ENCODE measurements at places on chromosomes 5 and 9.

GRCh38 chr9:124782661-124783574 lies 6.0 kb downstream of the OLFML2A start:
- DNase-seq, result no peak

DNA sequence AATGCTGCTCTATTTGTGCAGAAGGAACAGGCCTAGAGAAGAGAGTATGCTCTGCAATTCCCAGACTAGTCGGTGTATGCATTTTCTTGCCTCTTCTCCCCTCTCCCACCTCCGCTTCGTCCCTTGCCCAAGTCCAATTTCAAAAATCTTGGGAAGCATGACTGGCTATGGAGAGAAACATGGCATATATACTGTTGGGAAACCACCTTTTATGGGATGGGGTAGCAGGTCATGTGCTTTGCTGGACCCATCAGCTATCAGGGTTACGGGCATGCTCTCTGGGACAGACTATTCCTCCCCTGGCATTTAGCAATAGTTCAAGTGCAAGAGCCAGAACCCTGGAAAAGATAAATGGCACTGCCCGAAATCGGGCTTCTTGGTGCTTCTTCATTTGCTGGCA lies 12.0 kb downstream of the ISL1 start:
- DNase-seq, result no peak

DNA sequence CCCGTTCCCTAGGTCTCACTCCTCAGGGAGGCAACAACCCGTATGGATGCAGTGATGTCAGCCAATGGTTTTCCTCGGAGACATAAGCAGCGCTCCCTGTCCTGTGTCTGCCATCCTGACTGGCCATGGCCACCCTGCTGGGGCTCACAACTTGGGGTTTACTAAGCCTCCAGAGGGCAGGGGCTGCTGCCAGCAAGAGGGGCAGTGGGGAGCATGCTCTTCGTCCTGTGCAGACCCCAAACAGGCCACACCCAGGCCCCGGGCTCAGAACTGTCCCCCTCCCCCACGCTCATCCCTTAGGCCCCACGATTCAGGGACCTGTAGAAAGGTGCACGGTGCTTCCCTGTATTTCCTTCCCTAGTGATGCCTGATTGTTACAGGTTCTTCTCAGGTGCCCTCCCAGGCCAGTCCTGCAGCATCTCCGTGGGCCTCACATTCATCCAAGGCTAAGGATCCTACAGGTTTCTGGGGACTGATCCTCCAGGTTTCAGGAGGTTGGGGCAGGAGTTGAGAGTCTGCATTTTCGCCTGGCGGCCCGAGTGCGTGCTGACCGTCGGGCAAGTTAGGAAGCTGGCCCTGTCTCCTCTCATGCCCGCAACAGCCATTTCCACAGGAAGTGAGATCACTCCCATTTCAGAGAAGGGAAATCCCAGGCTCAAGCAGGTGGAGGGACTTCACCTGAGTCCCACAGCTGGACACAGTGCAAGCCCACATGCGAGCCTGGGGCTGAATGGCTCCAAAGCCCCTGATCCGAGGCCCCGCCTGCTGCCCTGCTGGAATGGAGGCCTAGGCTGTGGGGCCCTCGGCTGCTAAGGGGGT lies 217.6 kb downstream of the ROR2 start:
- DNase-seq, result no peak

GRCh38 chr5:172059661-172060100 lies 53.2 kb upstream of the FBXW11 start:
- DNase-seq, result peak; percentile 46

GRCh38 chr5:57032151-57032551 lies 80.2 kb upstream of the MIER3 start:
- DNase-seq, result no peak

GRCh38 chr9:90053027-90053426 lies 448.2 kb downstream of the GADD45G start:
- no peak for DNase-seq

DNA sequence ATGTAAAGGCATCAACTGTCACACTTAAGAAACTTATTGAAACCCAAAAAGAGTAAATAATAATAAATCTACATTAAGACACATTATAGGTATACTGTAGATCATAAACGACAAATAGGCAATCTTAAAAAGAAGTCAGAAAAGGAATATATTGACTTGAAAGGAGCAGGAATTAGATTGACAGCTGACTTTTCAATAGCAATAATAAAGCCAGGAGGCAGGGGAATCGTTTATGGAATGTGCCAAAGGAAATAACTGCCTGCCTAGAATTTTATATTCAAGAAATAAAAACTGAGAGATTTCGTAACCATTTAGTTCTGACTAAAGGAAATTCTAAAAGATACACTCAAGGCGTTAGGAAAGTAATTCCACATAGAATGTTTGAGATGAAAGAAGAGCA lies 21.7 kb upstream of the ACSL6 start:
- DNase-seq, result no peak

- DNase-seq, result no peak
Measured at GRCh38 chr5:79809743-79810142, 120.1 kb downstream of the CMYA5 start.

GRCh38 chr9:137879566-137880150 lies 2.1 kb downstream of the CACNA1B start:
- no peak for DNase-seq

GRCh38 chr9:76751001-76751400 lies 13.2 kb upstream of the PCA3 start:
- peak; percentile 31 for DNase-seq

- no peak for DNase-seq
Measured at GRCh38 chr5:102231693-102232619, 64.1 kb downstream of the SLCO4C1 start.

DNA sequence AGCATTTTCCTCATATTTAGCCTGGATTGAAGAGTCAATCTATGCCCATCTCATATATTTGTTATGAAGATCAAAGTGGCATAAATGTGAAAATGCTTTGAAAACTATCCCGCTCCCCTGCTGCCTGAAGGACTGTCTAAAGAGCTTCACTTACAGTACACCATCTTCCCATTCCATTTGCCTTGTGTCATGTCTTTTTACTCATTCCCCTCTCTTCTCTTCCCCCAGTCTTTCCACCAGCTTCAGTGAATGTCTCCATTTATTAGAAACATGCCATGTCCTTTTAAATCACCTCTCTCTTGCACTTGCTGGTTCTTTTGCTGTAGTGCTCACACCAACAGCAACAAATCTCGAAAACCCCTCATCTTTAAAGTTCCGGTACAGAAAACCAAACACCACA lies 192.7 kb upstream of the SGCD start:
- no peak for DNase-seq

DNA sequence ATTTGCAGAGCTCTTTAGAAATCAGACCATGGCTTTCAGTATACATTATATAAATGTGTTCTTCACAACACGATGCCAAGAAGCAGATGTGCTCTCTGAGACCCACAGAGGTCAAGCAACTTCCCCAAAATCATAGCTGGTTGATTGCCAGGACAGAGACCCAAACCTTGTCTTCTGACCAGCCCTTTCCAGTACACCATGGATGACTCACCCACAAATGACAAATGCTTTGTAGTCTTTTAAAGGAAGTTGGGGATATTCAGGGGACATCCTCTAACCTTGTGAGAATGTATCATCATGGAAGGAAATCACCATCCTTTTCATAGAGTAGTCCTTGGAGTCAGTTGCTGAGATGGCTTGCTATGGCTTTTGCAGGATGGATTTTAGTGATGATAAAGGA lies 30.1 kb downstream of the ZNF462 start:
- no peak for DNase-seq

GRCh38 chr9:104882086-104882485 lies 45.9 kb downstream of the ABCA1 start:
- DNase-seq, result no peak

GRCh38 chr9:130905125-130905901 lies 8.7 kb upstream of the QRFP start:
- no peak for DNase-seq

DNA sequence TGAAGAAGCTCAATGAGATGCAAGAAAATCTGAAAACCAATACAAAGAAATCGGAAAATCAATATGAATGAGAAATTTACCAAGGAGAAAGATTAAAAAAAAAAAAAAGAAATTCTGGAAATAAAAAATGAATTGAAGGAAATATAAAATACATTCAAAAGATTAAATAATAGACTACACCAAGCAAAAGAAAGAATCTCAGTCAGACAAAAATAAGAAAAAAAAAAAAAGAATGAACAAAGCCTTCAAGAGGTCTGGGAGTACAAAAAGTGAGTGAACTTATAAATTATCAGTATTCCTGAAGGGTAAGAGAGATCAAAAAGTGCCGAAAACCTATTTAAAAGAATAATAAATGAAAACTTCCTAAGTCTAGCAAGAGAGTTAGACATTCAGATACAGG lies 14.9 kb downstream of the CPLANE1 start:
- no peak for DNase-seq

DNA sequence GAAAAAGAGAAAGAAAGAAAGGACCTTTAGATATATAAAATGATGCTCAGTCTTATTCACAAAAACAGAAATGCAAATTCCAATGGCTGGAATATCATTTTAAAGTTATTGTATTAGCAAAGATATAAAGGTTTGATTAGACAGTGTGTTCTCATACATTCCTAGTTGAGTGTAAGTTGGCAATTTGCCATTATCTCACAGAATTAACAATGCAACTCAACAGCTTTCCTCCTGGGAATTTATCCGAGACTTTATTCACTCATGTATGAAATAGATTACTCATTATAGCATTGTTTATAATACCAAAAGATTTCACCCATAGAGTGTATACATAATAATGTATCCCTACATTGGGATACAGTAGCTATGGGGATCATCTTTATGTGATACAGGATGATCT lies 27.1 kb upstream of the MLLT3 start:
- no peak for DNase-seq

GRCh38 chr9:123450996-123451395 lies 95.0 kb downstream of the CRB2 start:
- DNase-seq, result no peak

DNA sequence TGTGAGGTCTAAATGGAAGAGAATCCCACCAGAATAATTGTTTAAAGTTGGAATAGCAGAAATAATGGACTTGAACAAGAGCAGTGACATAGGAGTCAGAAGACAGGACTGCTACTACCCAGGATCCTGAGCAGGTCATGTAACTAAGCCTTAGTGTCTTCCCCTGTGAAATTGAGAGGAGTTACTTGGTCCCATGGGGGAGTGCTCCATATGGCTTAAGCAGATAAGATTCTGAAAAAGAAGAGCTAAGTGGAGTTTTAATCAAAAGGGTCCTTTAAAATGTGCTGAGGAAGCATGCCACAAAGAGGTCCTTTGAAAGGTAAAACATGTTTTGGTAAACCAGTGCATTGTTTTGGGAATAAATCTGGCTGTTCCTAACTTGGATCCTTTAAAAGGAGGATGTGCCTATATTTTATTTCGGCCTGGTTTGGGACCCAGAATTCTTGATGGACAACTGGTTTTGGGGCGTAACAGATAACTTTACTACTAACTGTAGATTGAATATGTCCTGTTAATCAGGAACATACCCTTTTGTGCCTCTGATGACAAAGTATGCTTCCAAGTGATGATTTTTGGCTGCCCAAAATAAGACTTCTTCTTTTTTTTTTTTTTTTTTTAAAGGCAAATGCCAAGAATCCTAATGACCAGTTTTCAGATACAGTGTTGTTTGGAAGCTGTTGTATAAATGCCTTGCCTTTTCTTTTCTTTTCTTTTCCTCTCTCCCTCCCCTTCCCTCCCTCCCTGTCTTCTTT lies 5.7 kb downstream of the RCL1 start:
- no peak for DNase-seq

GRCh38 chr5:173637340-173637739 lies 20.9 kb upstream of the BOD1 start:
- no peak for DNase-seq

DNA sequence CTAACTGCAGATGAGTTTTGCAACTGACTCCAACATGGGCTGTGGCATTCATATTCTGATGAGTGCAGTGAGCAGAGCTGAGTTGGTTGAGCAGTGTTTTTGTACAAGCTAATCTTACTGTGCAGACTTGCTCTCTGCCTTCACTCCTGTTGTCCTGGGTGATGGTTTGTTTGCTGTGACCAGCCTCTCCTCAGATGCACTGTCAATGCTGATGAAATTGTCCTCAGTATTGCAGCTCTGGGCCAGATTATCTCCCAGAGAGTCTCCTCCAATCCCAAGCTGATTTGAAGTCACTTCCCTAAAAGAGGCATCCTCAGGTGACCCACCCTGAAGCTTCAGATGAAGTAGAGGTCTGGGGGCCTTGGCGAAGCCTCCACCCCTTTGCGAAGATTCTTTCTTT lies 581.8 kb downstream of the ACTL7B start:
- DNase-seq, result no peak

- no peak for DNase-seq
Measured at GRCh38 chr5:31049461-31049860, 144.0 kb upstream of the CDH6 start.

- DNase-seq, result peak; percentile 69
Measured at GRCh38 chr9:33129886-33130881, 37.0 kb downstream of the B4GALT1 start.

DNA sequence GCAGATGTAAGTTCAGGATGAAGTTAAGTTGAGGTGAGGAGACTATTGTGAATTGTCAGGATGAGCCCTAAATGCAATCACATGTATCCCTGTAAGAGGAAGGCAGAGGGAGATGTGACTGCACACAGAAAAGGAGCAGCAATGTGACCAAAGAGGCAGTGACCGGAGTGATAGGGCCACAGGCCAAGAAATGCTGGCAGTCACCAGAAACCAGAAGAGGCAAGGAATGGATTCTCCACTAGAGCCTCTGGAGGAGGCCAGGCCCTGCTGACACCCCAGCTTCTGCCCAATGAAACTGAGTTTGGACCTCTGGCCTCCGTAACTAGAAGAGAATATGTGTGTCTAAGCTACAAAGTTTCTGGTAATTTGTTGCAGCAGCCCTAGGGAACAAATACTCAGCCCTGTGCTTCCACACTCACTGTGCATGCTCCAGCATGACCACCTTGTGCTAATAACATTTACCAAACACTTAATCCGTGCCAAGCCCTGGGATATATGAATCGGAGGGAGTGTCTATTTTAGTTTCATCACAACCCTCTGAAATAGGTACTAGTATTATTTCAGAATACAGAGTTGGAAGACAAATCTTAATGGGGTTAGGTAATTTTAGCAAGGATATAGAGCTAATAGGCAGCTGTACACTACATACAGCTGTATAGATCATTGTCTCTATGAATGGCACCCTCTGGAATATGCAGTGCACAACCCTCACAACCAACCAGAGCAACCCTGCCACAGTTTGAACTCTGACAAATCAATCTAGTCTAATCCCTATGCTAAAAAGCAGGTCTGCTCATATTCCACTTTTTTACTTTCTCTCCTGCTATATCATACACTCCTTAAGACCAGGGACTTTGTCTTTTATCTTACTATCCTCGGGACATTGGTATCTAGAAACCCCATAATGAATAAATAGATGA lies 7.8 kb upstream of the GPX8 start:
- DNase-seq, result no peak

DNA sequence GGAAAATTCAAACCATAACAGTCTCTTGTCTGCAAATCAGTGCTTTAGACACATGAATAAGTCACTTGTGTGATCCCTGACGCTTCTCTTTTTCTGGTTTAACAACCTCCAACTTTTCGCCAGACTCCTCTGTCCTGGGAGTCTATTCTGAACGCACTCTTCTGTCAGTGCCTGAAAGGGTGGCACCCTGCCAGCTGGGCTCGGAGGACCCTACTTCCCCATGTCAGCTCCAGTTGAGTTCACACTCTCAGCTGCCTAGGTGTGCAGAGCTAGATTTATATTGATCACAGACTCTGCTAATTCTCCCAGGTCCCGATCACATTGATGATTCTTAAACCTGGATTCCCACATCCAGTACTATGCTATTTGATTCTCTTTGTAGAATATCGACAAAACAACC lies 649.1 kb downstream of the BNC2 start:
- no peak for DNase-seq

- no peak for DNase-seq
Measured at GRCh38 chr5:45741110-45741509, 44.9 kb upstream of the HCN1 start.

All from B cell (primary cell).